ENCODE measurements at places on chromosomes 7 and 10.

DNA sequence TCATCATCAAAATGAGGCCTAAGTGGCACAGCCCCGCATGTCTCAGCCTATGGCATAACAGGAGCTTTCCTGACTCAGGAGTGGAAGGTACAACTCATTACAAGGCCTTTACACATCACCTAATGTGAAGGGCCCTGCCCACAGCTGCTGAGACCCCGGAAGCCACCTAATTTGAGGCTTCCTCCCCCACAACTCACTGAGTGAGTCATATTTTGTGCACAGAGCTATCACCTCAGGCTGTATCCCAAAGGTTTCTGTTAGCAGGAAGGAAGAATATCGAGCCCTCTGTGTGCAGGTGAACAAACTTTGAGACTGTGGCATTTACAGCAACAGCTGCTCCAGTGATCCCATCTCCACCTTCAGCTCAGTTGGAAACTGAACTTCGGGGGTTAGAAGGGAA is 20.6 kb downstream of the HTR5A start:
- no peak for DNase-seq

GRCh38 chr7:94244760-94245159 is 149.9 kb upstream of the COL1A2 start:
- peak; percentile 16 for DNase-seq

DNA sequence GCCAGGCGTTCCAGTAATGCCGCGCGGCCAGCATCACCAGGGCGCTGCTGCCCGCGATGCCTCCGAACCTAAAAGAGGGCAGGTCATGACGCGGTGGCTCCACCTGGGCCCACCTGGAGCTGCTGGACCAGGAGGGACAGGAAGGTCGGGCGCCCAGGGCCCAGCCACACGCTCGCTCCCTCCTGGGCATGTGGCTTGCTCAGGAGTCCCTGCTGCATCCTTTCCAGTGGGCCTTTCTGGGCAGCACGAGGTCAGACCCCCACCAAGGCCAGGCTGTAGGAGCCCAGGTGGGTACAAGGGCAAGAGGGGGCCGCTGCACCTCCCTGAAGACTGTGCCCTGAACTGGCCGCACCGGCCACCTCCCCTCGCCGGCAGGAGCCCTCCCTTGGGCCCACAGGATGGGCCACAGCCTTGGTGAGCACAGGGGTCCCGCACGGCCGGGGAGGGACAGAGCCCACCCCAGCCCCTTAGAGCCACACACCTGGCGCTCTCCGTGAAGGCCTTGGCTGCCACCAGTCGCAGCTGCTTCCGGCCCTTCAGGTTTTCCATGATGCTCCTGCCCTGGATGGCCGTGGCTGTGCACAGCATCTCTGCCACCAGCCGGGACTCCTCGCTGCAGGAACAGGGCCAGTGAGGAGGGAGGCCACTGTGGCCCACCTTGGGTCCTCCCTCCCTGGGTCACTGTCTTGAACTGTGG is 43.2 kb downstream of the CFAP46 start:
- DNase-seq = no peak

GRCh38 chr10:89669985-89670384 is 24.9 kb upstream of the PANK1 start:
- DNase-seq = no peak

DNA sequence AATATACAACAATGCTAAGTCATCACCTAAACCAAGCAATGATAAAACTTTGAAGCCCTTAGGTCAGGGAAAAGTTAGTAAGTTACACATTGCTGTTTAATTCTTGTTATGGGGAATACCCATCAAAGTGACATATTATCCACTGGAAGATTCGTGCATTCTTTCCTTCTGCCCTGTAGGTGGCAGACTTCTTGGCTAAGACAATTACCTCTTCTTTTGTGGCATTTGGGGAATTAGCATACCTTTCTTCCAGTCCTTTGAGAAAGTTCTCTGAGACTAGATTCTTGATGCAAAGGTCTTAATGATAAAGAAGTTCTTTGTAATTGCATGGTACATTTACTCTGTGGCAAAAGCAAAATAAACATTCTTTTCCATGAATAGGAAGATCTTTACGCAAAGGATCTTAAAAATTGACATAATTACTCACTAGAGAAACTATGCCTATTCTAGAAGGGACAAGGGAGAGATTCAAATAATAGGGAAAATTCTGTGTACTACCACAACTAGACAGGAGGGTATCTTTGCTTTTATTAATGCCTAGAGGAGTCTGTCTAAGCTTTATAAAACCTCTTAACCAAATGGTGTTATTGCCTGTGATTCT is 395.9 kb downstream of the GRM8 start:
- DNase-seq = peak; percentile 25

DNA sequence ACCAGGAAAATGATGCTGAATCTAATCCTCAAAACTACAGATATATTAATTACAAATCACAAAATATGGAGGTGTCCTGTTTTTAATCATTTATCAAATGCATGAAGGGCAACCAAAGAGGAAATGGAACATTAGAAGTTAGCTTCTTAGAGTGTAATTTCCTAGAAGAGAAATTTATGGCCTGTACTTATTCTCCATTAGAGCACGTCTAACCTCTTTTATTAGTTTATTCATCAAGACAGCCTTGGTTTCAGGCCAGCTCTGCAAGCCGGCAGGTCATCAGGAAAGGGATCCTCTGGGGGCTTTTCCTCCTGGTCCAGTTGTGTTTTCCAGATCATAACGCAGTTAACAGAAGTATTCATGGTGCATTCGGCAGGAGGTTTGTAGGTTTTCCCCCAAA is 517.6 kb downstream of the KCNMA1 start:
- DNase-seq = no peak

- no peak for DNase-seq
Observed at GRCh38 chr7:105350906-105351305, 37.8 kb downstream of the SRPK2 start.

DNA sequence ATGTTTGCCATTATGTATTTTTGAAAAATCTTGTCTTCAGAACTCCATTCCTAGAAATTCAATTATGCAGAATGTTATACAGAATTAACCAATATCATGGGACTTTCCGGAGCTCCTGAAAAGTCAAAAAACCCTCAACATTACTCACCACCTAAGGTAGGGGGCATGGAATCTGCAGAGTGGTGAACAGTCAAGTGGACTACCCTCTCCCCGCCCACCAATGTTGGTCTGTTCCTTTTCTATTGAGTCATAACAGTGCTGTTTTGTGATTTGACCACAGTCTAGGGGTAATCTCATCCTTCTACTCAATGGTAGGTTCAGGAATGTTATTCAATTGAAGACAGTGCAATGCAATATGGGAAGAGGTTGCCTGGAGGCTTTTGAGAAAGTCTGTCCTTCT is 130.5 kb upstream of the HABP2 start:
- no peak for DNase-seq

- no peak for DNase-seq
Observed at GRCh38 chr7:90933984-90934383, 330.2 kb upstream of the FZD1 start.

GRCh38 chr10:34298346-34298818 is 516.7 kb downstream of the PARD3 start:
- DNase-seq = no peak

- DNase-seq = no peak
Observed at GRCh38 chr10:34252111-34252510, 563.0 kb downstream of the PARD3 start.

DNA sequence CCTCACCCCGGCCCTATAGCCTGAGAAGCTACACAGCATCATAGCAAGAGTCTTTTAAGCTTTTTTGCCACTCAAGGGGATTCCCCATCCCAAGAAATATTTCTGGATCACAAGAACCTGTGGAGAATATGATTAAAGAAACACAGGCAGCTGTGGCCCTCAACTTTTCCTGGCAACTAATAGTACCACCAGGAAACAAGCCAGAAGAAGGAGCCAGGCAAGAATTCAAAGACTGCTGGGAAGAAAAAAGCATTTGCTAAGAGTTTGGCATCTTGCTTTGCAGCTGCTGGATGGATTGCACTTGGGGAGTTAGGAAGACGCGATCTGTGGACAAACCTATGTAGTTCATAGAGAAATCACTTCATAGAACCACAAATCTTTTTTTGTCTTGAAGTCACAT is 437.8 kb downstream of the PLXDC2 start:
- DNase-seq = no peak

GRCh38 chr7:85215098-85215497 is 28.2 kb upstream of the SEMA3D start:
- no peak for DNase-seq

DNA sequence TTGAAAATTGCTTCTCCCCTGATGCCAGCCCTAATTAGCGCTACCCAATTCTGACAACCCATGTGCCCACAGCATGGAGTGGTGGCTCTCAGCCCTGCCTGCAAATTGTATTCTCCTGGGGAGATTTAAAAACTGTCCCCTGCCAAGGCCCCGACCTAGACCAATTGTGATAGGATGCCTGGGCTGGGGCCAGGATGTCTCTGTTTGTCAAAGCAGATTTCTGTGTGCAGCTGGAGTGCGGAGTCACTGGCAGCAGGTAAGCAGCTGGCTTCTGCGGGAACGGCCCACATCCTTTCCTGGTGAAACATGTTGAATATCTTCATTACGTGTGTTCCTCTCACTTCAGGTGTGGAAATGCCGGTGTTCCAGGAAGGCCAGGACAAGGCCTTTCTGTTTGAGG is 238.6 kb downstream of the WDR37 start:
- DNase-seq = no peak

GRCh38 chr7:110544194-110544593 is 546.7 kb upstream of the LRRN3 start:
- no peak for DNase-seq

GRCh38 chr7:14197280-14197679 is 207.8 kb upstream of the ETV1 start:
- peak; percentile 10 for DNase-seq

GRCh38 chr10:51691135-51691534 is 8.3 kb downstream of the CSTF2T start:
- no peak for DNase-seq

GRCh38 chr7:119935418-119936025 is 337.5 kb upstream of the KCND2 start:
- peak; percentile 64 for DNase-seq

Data from GM23248 (cell line).